Mucosa of descending colon (tissue), 3 donors: ENCODE measurements at places on chromosomes 12 and 14.

DNA sequence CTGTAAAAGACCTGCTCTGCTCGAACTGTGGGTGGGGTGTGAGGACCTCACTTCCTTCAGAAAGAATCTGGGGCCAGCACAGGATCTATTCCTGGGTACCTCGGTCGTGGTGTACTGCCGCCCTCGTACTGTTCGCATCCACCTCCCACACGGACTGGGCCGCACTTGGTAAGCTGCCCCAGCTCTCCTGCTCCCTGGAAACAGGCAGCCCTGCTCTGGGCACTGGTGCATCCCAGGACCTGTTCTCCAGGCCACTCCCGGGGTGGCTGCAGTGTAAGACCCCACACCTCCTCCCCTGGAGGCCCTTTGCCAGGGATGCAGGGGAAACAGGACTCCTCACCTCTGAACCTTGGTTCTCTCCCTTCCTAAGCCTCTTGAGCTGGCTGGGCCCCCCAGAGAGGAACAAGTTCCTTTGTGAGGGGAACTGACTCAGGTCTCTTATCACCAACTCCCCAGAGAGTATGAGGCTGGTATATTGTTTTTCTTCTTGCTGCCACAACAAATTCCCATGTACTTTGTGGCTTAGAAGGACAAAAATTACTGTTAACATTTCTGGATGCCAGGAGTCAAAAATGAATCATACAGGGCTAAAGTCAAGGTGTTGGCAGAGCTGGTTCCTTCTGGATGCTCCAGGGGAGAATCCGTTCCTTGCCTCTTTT, 276.5 kb downstream of the NUAK1 start:
- no peak for DNase-seq

DNA sequence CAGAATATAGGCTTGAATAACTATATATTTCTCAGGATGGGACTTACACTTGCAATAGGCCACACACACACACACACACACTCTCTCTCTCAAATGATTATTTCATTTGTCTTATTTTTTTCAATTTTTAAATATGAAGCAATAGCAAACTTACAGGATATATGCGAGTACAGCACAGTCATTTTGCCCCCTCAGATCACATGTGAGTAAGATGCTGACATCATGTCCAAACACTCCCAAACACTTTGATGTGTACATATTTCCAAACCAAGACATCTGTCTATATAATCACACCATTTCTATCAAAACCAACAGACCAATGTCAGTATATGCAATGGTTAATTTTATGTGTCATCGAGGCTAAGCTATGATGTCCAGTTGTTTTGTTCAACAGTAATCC, 1535.9 kb upstream of the FLRT2 start:
- DNase-seq = no peak

DNA sequence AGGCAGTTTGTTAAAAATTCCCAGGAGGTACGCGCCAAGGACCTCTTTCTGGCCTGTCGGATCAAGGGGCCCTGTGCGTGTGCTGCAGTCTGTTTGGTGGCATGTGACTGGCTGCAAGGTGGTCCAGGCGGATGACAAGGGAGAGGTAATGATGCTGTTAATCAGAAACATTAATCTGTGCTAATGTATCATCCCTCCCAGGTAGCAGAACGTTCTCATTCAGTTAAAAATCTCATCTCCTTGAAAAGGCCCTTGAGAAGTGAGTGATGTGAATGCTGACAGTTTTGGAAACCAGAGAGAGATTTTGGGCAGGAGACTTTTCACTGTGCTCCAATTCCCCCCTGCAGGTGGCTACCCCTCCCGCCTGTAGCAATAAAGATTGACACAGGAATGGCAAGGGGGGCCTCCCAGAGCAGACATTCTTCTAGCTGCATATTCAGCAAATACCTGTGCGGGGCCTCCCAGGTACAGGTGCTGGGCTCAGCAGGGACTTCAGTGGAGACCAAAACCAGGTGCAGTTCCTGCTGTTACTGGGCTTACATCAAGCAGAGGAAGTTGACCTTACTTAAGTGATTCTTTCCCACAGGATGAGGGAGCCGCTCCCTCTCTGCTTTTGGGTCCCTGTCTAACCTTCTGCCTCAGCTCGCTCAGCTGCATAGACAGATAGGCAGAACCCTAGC, 364.8 kb downstream of the CACNA1C start:
- no peak for DNase-seq

DNA sequence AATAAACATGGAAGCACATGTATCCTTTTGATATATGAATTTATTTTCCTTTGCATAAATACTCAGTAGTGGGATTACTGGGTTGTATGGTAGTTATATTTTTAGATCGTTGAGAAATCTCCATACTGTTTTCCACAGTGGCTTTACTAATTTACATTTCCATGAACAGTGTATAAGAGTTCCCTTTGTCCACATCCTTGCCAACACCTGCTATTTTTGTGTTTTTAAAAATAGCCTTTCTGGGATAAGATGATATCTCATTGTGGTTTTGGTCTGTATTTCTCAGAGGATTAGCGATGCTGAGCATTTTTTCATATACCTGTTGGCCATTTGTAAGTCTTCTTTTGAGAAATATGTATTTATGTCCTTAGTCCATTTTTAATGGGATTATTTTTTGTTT, 329.2 kb upstream of the KITLG start:
- no peak for DNase-seq

DNA sequence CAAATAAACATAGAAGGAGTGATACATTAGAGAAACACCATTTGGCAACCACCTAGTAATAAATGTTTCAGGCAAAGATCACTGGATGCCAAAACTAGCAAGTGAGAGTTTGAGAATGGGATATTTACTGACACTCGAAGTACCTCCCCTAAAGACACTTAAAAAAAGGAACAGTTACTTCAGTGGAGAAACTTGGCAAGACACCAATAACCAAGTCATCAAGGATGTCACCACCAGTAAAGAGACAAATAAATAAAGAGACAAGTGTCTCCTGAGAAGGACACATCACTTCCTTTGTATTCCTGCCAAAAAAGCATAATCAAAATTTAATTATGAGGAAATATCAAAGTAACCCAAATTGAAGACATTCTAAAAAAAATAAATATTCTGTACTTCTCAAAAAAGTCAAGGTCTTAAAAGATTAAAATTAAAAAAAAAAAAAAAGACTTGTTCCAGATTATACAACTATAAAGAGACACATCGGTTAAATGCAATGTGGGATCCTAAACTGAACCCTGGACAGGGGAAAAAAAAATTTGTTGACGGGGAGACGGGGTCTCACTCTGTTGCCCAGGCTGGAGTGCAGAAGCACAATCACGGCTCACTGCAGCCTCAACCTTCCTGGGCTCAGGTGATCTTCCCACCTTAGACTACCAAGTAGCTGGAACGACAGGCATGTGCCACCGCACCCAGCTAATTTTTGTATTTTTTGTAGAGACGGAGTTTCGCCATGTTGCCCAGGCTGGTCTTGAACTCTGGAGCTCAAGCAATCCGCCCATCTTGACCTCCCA, 26.4 kb downstream of the TM7SF3 start:
- no peak for DNase-seq

- no peak for DNase-seq
Observed at GRCh38 chr12:1279050-1279449, 288.0 kb downstream of the ERC1 start.

- no peak for DNase-seq
Observed at GRCh38 chr14:105171004-105171673, 2.6 kb upstream of the JAG2 start.

- DNase-seq = no peak
Observed at GRCh38 chr12:131736446-131737149, 25.7 kb downstream of the SFSWAP start.

GRCh38 chr14:60656686-60657455, 7.6 kb upstream of the SIX1 start:
- DNase-seq = peak; percentile 47

DNA sequence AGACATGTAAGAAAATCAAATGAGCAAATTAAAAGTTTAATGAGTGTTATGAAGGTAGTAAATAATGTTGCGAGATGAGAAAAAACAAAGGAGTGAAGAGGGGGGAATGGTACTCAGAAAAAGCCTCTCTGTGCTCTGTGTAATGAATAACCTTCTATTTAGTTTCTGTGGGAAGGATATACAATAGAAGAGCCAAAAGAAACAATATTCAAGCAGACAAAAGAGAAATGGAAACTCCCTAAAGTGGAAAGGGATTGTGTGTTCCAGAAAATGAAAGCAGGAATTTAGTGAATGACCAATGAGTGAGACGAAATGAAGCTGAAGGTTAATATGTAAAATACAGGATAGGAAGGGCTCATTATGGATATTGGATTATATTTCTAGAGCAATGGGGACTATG, 18.5 kb downstream of the OR4K1 start:
- no peak for DNase-seq

- no peak for DNase-seq
Observed at GRCh38 chr12:2811801-2812200, 667 bp upstream of the ITFG2 start.

GRCh38 chr14:96634481-96634880, 132.3 kb downstream of the PAPOLA start:
- no peak for DNase-seq

DNA sequence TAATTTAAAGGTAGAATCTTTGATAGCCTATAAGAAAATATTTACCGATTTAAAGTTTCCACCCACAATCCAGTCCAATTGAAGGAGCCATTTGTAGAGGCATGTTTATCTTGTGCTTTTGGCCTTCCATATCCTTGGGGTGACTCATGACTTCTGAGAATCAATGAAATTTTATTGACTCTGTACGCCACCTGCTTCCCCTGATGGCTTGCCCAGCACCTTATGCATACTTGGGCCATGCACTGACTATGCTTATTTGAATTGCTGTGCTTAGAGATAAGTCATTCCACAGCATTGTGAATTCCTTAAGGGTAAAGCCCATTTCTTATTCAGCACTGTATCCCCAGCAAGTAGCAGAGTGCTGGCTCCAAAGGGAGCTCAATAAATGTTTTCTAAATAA, 954.8 kb upstream of the SEL1L start:
- DNase-seq = no peak

GRCh38 chr12:128609861-128610260, 213.9 kb downstream of the SLC15A4 start:
- DNase-seq = no peak

- no peak for DNase-seq
Observed at GRCh38 chr14:92276074-92276473, 46.9 kb upstream of the SLC24A4 start.

- no peak for DNase-seq
Observed at GRCh38 chr14:57823015-57823660, 42.8 kb downstream of the SLC35F4 start.

DNA sequence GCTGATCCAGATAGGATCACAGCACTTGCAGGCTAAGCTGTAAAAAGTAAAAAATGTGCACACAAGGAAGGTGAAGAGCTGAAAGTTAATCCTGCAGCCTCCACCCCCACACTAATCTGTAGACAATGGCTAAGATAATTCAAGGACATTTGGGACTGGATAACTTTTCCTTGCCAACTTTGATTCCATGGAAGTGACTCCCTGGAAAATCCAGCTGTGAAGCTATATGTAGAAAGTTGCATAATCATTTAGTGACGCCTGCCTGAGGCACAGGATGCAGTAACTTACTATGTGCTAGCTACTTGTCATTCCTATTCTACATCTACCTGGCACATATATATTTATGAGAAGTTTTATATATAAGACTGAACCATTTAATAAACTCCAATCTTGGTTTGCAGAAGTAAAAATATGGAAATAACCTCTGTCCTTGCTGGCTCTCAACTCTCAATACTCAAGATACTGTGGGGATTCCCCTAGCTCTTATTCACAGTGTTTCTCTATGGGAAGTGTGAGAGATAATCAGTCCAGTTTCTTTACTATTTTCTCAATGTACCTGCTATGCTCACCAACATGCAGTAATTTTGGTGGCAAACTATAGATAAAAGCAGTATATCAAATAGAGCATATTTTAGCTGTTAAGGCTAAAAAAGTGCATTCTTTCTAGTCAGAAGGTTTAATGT, 14.8 kb downstream of the LDHB start:
- no peak for DNase-seq

- DNase-seq = no peak
Observed at GRCh38 chr14:78010688-78011087, 159.5 kb upstream of the NRXN3 start.

- no peak for DNase-seq
Observed at GRCh38 chr12:24759155-24759554, 189.7 kb downstream of the BCAT1 start.

- no peak for DNase-seq
Observed at GRCh38 chr14:90499908-90500664, 103.3 kb downstream of the CALM1 start.

DNA sequence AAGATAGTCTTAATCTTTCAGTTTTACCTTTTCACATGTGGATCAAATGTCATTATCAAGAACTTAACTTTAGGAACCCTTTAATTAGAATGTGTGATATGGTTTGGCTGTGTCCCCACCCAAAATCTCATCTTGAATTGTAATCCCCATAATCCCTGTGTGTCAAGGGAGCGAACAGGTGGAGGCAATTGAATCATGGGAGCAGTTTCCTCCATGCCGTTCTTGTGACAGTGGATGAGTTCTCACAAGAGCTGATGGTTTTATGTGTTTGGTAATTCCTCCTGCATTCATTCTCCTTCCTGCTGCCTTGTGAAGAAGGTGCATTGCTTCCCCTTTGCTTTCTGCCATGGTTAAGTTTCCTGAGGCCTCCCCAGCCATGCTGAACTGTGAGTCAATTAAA, 160.6 kb downstream of the MON2 start:
- no peak for DNase-seq

DNA sequence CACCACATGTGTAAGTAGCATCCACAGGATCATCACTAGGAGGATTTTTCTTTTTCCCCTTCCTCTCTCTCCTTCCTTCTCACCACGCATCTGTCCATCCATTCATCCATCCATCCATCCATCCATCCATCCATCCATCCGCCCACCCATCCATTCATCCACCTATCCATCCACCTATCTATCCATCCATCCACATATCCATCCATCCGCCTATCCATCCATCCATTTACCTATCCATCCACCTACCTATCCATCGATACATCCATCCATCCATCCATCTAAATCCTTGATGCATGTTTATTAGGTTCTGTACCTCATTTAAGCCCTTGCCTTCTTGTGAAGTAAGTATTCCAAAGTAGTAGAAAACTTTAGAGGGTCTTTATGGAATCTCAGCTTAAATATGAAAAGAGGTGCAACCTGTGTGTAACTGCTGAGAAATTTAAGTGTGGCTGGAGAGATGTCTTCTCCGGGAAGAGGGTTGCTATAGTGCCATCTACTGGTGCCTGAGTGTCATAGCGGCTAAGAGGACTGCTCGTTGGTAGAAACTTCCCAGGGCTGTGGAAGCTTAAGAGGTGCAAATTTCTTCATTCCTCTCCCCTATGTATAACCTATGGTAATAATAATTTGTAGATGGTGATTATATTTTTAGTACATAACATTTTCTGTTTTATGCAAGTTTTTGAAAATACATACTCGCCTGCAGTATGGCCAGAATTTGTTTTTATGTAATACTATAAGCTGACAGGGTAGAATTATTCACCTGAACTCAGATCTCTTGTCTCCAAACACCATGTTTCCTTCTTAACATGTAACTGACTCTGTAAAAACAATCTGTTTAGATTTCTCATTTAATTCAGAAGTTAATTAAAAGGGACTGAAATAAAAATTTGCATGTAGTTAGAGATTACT, 46.0 kb downstream of the MYO1H start:
- DNase-seq = peak; percentile 39

- no peak for DNase-seq
Observed at GRCh38 chr12:109027767-109028166, 6.9 kb upstream of the SVOP start.

GRCh38 chr12:111368291-111368787, 556 bp downstream of the PHETA1 start:
- DNase-seq = peak; percentile 57

- DNase-seq = peak; percentile 87
Observed at GRCh38 chr12:116559162-116559935, at the start of gene MAP1LC3B2. Gene MAP1LC3B2, plus strand, starts transcription at chr12:116559381. Its CDS starts 16,562 bp downstream, at chr12:116575943.

- DNase-seq = no peak
Observed at GRCh38 chr12:77324416-77324762, 259.0 kb upstream of the E2F7 start.
